Tibial nerve (tissue), 4 donors: ENCODE measurements at places on chromosomes 1 and 21. TPM values are rescaled to one million over a fixed set of nuclear protein-coding genes. Genes with fewer than 3 reads are reported as not detected.

OBSCN gene
- total RNA-seq, result 8.5 TPM

GRCh38 chr1:31689854-31690253, 14.0 kb downstream of the COL16A1 start:
- H3K4me1 ChIP-seq, result peaks cover 17% of the 10 kb centered on the region
- no peak for DNase-seq
- H3K27ac ChIP-seq, result peak overlapping the region; percentile 36
- H3K27me3 ChIP-seq, result no peaks in the 10 kb centered on the region

GRCh38 chr1:182754543-182755314, 34.8 kb upstream of the NPL start:
- no peak overlapping the region for H3K4me3 ChIP-seq
- no peaks in the 10 kb centered on the region for H3K4me1 ChIP-seq
- no peak for DNase-seq
- H3K27me3 ChIP-seq, result no peaks in the 10 kb centered on the region

GRCh38 chr1:110494522-110495406, 24.2 kb downstream of the KCNA10 start:
- H3K4me3 ChIP-seq, result no peak overlapping the region
- no peaks in the 10 kb centered on the region for H3K36me3 ChIP-seq
- no peaks in the 10 kb centered on the region for H3K4me1 ChIP-seq
- H3K27me3 ChIP-seq, result no peaks in the 10 kb centered on the region
- DNase-seq, result no peak

DNA sequence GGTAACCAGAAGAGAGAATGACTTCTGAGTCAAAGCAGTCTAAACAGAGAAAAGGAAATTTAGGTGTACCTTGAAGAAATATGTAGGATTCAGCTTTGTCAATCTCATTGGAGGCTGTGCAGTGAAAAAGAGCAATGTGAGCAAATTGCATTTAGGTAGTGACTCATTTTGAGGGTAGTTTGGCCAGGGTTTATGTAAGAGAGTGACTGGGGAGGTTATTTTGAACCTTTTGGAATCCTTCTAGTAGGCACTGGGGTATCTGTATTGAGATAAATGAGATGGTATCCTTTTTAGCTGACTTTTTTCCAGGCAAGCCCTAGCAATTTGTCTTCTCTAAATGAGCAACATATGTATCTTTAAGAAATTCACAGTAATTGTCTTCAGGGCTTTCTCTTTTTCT, 95.9 kb downstream of the DISP1 start:
- H3K4me1 ChIP-seq, result no peaks in the 10 kb centered on the region
- H3K36me3 ChIP-seq, result no peaks in the 10 kb centered on the region
- DNase-seq, result no peak

DNA sequence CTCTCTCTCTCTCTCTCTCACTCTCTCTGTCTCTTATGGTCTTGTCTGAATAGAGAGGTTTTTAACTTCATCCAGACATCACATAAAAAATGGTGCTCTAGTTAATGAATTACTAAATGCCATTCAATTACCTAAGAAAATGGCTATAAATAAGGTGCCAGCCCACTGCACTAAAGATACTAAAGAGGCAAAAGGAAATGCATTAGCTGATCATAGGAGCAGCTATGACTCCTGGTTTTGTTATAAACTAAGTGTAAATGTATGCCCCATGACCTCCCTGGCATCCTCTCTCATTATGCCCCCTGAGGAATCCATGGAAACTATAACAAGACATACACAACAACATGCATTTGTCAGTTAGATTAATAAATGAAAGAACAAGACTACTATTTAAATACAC, 57.5 kb upstream of the PDC start:
- H3K4me1 ChIP-seq, result no peaks in the 10 kb centered on the region
- DNase-seq, result no peak
- no peaks in the 10 kb centered on the region for H3K27me3 ChIP-seq
- peaks cover 4% of the 10 kb centered on the region for H3K36me3 ChIP-seq

TPRG1L gene
- 30.6 TPM for total RNA-seq

GRCh38 chr1:185681034-185681633, 53.1 kb upstream of the HMCN1 start:
- no peaks in the 10 kb centered on the region for H3K4me1 ChIP-seq
- no peak overlapping the region for H3K27ac ChIP-seq
- no peaks in the 10 kb centered on the region for H3K36me3 ChIP-seq
- DNase-seq, result peak; percentile 44

- H3K4me3 ChIP-seq, result no peak overlapping the region
- no peaks in the 10 kb centered on the region for H3K4me1 ChIP-seq
- H3K27me3 ChIP-seq, result no peaks in the 10 kb centered on the region
- H3K27ac ChIP-seq, result peak overlapping the region; percentile 38
- peak; percentile 12 for DNase-seq
- H3K36me3 ChIP-seq, result no peaks in the 10 kb centered on the region
Observed at GRCh38 chr21:35428937-35429336, 379.8 kb upstream of the RUNX1 start.

SH3D21 gene
- total RNA-seq, result 1.5 TPM

- H3K36me3 ChIP-seq, result no peaks in the 10 kb centered on the region
- no peak for DNase-seq
- H3K4me1 ChIP-seq, result peaks cover 81% of the 10 kb centered on the region
- H3K27me3 ChIP-seq, result no peaks in the 10 kb centered on the region
Observed at GRCh38 chr1:67717876-67718275, 32.9 kb downstream of the GADD45A start.

- no peak for DNase-seq
- H3K27me3 ChIP-seq, result no peaks in the 10 kb centered on the region
- no peaks in the 10 kb centered on the region for H3K36me3 ChIP-seq
- H3K4me1 ChIP-seq, result peaks cover under 1% of the 10 kb centered on the region
Observed at GRCh38 chr21:45067462-45068285, 6.7 kb upstream of the ADARB1 start.

DNA sequence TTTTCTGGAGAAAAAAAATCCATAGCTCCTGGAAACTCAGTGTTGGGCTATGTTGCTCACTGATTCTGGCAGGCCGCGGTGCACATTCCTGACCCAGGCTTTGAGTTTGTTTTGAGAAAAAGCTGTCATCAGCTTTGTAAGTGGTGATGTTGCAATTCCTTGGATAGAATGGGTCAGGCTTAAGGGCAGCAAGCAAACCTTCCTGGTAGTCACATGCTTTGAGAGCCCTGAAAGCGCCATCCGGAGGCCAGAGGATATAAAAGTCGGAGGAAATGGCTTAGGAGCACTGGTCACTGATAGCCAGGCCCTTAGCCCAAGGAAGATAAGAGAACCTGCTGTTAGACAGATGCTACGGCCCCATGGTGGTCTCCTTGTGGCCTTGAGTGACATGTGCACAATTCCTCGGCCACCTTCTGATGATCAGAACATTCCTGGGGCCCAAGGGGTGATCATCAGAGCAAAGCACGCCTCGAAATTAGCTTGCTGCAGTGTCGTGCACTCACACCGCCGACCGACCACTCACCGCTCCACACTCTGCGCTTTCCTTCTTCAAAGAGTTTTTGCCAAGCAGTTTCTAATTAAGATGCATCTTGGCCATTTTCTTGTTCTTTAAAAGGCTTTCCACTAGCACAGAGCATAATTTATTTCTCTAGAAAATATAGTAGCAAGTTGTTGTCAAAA, 78.6 kb downstream of the MAN1C1 start:
- peak overlapping the region; percentile 86 for H3K27ac ChIP-seq
- H3K36me3 ChIP-seq, result no peaks in the 10 kb centered on the region
- DNase-seq, result peak; percentile 65
- H3K4me1 ChIP-seq, result peaks cover 19% of the 10 kb centered on the region
- H3K27me3 ChIP-seq, result no peaks in the 10 kb centered on the region

GRCh38 chr1:7460807-7461206, 310.3 kb upstream of the VAMP3 start:
- no peak overlapping the region for H3K27ac ChIP-seq
- no peaks in the 10 kb centered on the region for H3K27me3 ChIP-seq
- no peak for DNase-seq
- H3K36me3 ChIP-seq, result no peaks in the 10 kb centered on the region

DNA sequence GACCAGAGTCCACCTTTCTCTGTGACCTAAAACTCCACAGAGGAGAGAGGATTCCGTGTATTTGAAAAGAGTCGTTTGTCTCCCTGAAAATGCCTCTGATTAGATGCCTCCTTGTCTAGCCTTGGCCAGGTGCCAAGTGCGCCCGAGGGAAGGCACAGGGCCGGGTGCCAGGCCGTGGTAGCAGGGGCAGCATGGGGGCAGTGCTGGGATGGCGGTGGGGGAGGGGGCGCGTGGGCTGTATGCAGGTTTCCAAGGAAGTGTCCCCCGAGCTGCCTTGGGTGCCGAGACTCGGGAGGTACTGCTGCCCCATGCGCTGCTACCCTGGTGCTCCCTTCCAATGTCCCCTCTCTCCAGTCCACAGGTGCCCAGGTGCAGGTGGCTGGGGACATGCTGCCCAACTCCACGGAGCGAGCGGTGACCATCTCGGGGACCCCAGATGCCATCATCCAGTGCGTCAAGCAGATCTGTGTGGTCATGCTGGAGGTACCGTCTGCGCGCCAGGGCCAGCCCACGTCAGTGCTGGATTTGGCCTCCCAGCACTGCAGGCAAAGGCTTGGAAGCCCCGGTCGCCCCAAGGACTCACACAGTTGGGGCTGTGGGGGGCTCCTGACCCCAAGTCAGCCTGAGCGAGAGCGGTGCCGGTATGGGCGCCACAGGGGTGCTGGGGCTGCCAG, 70.9 kb upstream of the COL6A1 start:
- no peak overlapping the region for H3K4me3 ChIP-seq
- H3K36me3 ChIP-seq, result peaks cover 3% of the 10 kb centered on the region
- no peak overlapping the region for H3K27ac ChIP-seq
- peaks cover 6% of the 10 kb centered on the region for H3K4me1 ChIP-seq
- no peak for DNase-seq
- H3K27me3 ChIP-seq, result no peaks in the 10 kb centered on the region

FCRLA gene
- total RNA-seq, result 2.1 TPM

SLC19A1 gene
- total RNA-seq, result 11.4 TPM

GRCh38 chr1:157269656-157270375, 131.6 kb upstream of the ETV3 start:
- H3K36me3 ChIP-seq, result no peaks in the 10 kb centered on the region
- no peaks in the 10 kb centered on the region for H3K4me1 ChIP-seq
- no peaks in the 10 kb centered on the region for H3K27me3 ChIP-seq

- H3K27ac ChIP-seq, result no peak overlapping the region
- H3K4me1 ChIP-seq, result no peaks in the 10 kb centered on the region
- no peak overlapping the region for H3K4me3 ChIP-seq
- H3K27me3 ChIP-seq, result no peaks in the 10 kb centered on the region
- no peak for DNase-seq
Observed at GRCh38 chr1:27704958-27705357, 20.8 kb upstream of the FAM76A start.

GRCh38 chr1:91273875-91274274, 130.8 kb downstream of the HFM1 start:
- DNase-seq, result no peak
- no peak overlapping the region for H3K4me3 ChIP-seq
- H3K27me3 ChIP-seq, result no peaks in the 10 kb centered on the region
- H3K4me1 ChIP-seq, result no peaks in the 10 kb centered on the region
- H3K27ac ChIP-seq, result no peak overlapping the region

GRCh38 chr1:33500547-33500946, 28.1 kb downstream of the ZSCAN20 start:
- H3K27me3 ChIP-seq, result no peaks in the 10 kb centered on the region
- H3K36me3 ChIP-seq, result no peaks in the 10 kb centered on the region
- H3K27ac ChIP-seq, result no peak overlapping the region
- H3K4me1 ChIP-seq, result no peaks in the 10 kb centered on the region
- H3K4me3 ChIP-seq, result no peak overlapping the region
- DNase-seq, result no peak

AIRE gene
- total RNA-seq, result not detected

- H3K36me3 ChIP-seq, result no peaks in the 10 kb centered on the region
- no peak overlapping the region for H3K4me3 ChIP-seq
- no peaks in the 10 kb centered on the region for H3K4me1 ChIP-seq
- no peak for DNase-seq
- no peak overlapping the region for H3K27ac ChIP-seq
- peaks cover 30% of the 10 kb centered on the region for H3K27me3 ChIP-seq
Observed at GRCh38 chr1:27931759-27932158, 3.0 kb upstream of the SMPDL3B start.

GRCh38 chr21:45029298-45029947, 45.0 kb upstream of the ADARB1 start:
- no peaks in the 10 kb centered on the region for H3K27me3 ChIP-seq
- H3K4me1 ChIP-seq, result no peaks in the 10 kb centered on the region
- H3K4me3 ChIP-seq, result no peak overlapping the region
- DNase-seq, result no peak
- H3K36me3 ChIP-seq, result no peaks in the 10 kb centered on the region

- no peak overlapping the region for H3K4me3 ChIP-seq
- peaks cover 2% of the 10 kb centered on the region for H3K4me1 ChIP-seq
- no peaks in the 10 kb centered on the region for H3K27me3 ChIP-seq
- H3K27ac ChIP-seq, result no peak overlapping the region
Observed at GRCh38 chr1:175174309-175175102, 18.1 kb downstream of the KIAA0040 start.

KCNA3 gene
- 0.30 TPM for total RNA-seq

GREM2 gene
- total RNA-seq, result 0.30 TPM

DNA sequence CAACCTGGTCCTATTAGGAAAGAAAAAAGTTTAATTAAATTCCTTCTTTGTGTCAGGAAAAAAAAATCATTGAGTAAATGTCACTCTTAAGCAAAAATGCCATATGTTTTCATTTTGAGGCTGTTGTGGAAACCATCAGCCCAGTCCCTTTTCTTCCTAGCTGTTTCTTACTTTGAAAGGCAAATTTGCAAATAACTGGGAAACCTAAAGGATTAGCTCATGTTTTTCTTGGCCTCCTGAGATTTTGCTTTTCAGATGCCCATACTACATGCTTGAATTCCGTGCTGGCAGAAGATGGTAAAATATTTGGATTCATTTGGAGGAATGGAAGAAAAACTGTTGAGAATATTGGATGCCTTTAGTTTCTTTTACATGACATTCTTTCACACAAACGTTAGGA, 182.1 kb upstream of the ADAMTS5 start:
- no peaks in the 10 kb centered on the region for H3K27me3 ChIP-seq
- no peak overlapping the region for H3K4me3 ChIP-seq
- DNase-seq, result no peak
